Central memory CD8-positive, alpha-beta T cell (primary cell): ENCODE measurements at places on chromosomes 4 and X.

DNA sequence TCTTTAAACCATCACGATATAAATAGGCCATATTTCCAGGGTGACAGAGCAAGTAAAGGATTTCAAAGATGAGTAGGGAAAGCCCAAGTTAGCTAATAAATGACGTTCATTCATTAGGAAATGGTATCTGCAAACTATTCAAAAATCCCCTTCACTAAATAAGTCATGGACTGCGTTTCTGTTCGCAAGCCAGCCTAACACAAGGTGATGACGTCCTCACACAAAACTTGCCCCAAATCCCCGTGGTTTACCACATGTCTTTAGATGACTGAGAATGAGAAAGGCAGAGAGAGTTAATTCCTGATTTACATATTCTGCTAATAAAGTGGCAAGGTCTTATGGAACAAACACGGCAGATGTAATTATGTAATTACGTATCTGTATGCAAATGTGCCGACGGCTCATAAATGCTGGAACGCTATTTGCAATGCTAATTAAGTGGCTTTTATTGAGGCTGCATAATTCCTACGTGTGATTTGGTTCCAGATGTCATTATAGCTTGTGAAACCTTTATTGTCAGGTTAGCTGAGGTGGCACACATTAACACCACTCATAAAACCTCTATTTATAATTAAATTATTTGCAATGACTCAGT is 437.7 kb upstream of the FRG1 start:
- no peak for DNase-seq

GRCh38 chr4:177605252-177605651 is 163.0 kb upstream of the AGA start:
- DNase-seq, result no peak

GRCh38 chr4:142467088-142467487 is 379.0 kb downstream of the INPP4B start:
- no peak for DNase-seq

- DNase-seq, result no peak
Measured at GRCh38 chr4:79197275-79198009, 128.4 kb downstream of the NAA11 start.

GRCh38 chrX:53089224-53089842 is 4.6 kb upstream of the KANTR start:
- DNase-seq, result no peak

DNA sequence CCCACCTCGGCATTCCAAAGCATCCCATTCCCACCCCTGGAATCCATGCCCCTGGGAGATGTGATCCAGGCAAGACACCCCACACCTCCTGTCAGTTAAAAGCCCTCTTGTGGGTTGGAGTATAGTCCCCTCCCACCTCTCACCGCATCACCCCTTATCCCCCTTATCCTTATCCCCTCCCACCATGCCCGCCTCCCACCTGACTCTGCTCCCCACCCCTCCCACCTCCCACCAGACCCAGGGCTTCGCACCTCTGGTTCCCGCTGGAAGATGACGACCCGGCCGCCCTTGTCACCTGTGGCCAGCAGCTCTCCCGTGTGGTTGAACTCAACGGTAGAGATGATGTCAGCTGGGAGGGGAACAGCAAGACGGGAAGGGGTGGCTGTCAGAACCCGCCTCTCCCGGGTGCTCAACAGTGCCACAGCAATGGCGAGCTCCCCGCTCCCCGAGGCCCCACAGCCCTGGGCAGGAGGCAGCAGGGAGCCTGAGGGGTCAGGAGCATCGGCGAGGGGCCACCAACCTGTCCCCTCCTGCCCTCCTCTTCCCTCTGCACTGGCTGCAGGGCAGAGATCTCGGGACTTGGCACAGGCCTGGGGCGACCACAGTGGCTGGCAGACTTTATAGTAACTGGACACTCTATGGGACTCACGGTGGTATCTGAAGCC is 91.5 kb downstream of the PPP2R2C start:
- no peak for DNase-seq

DNA sequence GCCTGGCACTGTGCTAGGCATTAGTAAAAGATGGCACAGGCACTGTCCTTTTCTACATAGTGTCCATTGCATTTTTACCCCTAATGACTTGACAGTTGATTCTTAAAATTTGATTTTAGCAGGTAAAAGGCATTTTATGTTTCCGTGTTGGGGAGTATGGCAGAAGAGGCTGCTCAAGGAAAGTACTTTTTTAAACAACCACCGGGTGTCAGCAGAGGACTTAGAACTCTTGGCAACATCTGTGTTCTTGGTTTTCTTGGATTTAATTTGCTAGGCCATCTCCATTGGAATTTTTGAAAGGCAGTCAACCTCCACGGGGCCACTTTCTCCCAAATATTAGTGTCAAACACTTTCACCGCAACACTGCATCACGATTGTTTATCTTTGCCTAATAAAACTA is 102.9 kb downstream of the TSPAN7 start:
- DNase-seq, result no peak

DNA sequence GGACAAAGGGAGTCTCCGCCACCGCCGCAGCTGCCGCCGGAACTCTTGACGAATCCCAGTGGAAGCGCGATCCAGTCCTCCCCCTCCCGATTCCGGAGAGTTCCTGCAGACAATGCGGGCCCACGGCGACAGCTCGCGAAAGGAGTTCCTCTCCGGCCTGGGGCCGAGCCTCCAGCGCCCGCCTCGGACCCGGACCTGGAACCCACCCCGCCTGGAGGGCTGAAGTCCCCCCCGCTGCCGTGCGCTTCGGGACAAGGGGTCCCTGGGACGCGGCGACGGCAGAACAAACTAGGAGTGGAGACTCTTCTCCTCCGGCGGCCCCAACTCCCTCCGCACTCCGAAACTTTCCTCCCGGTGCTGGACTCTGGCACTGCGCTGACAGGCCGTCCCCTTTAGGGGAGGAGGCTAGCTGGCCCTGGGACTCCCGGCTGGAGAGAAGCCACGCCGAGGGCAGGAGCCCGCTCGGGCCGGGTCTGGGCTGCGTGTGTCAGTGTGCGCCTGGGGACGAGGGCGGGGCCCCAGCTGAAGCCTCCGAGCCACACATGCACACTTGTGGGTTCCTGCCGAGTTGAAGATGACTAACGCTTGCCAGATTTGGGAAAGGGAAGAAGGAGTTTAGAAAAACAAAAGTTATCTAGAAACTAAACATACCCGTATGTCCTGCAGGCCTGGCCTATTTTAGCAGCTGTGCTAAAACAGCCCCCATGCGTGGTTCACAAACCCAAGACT is at the start of gene ANTXR2:
Gene ANTXR2, minus strand, starts transcription at position 486 of the 729 bp plus-strand sequence. CDS start 669 bp downstream, outside the sequence.
- peak; percentile 47 for DNase-seq

DNA sequence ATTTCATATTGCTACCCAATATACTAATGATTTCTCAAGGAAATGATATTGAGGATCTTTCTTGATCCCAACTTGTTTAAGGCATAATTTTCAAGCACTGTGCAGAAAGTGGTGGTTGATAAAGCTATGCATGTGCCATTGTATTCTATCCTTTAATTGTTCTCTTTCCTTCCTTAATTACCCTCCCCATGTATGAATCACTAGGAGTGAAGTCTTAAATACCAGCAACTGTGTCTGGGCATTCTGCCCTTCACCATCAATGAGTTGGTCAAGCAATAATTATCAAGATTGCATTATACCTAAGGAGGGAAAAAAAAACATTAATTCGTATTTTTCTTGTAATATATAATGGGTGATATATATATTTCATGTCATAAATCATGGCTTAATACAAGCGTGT is 111.8 kb upstream of the FRMPD4 start:
- DNase-seq, result no peak

GRCh38 chr4:11732155-11732554 is 303.5 kb upstream of the HS3ST1 start:
- no peak for DNase-seq

DNA sequence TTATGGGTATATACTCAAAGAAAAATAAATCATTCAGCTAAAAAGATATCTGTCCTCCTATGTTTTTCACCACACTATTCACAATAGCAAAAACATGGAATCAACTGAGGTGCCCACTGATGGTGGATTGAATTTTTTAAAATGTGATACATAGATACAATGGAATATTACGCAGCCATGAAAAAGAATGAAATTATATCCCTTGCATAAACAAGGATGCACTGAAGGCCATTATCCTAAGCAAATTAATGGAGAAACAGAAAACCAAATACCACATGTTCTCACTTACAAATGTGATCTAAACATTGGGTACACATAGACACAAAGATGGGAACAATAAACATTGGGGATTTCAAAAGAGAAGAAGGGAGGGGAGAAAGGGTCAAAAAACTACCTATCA is 964.2 kb upstream of the IGFBP7 start:
- DNase-seq, result no peak

DNA sequence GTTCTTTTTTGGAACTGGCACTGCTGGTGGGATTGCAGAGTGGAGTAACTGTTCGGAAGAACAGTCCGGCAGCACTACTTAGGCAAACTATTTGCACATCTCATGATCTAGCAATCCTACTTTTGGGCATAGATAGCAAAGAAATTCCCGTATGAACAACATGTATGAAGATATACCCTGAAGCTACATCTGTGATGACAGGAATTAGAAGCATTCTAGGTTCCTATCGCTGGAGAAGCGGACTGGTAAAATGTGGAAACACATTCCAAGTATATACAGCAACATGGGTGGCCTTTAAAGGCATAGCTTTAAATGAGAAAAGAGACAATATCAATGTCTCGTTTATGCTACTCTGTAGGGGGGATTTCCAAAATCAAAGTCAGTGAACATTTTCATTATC is 3.1 kb downstream of the DCAF16 start:
- DNase-seq, result no peak

DNA sequence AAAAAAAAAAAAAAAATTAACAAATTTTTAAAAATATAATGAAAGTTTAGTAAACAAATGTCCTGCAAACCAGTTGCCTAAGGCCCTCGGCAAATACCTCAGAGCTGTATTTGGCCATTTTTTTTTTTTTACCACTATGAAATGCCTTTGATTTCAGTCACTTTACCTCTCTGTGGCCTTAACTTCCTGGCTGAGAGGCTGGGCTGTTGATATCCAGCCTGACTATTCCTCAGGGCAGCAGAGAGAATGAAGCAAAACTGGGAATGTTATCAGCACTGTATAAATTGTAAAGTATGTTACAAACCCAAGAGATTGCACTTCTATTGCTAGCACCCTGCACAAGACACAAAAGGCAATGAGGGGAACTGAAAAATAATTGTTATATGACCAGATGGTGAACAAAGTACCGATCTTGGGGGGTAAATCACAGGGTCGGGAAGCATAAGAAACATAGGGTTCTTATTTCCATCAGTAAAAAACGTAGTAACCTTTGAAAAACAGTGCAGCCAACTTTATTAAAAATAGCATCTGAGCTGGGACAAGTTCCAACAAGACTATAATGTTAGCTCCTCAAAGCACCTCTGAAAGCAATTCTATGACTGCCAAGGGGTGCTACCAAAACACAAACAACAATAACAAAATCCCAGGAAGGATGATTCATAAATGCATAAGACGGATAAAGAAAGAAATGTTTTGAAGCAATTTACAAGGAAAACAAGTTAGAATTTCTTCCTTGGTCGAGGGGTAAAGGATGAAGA is 18.1 kb downstream of the USP46 start:
- DNase-seq, result no peak

DNA sequence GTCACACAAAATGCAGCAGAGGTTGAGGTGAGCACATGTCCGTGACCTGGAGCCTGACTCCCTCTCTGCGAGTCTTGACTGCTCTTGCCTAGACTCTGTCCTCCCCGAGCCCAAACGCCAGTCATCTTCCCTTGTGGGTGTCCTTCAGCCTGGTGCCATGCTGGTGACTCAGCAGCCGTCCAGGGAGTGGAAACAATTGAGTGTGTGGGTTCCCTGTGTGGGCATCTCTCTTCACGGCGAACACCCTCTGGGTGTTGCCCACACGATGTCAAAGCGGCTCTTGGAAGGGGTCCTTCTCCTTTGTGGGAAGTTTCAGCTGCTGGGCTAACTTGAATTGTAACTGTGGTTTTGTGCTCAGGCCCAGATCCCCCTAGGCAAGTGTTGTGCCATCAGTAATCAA is 17.5 kb upstream of the MSANTD1 start:
- DNase-seq, result no peak

- no peak for DNase-seq
Measured at GRCh38 chrX:107576841-107577240, 51.5 kb upstream of the PRPS1 start.

DNA sequence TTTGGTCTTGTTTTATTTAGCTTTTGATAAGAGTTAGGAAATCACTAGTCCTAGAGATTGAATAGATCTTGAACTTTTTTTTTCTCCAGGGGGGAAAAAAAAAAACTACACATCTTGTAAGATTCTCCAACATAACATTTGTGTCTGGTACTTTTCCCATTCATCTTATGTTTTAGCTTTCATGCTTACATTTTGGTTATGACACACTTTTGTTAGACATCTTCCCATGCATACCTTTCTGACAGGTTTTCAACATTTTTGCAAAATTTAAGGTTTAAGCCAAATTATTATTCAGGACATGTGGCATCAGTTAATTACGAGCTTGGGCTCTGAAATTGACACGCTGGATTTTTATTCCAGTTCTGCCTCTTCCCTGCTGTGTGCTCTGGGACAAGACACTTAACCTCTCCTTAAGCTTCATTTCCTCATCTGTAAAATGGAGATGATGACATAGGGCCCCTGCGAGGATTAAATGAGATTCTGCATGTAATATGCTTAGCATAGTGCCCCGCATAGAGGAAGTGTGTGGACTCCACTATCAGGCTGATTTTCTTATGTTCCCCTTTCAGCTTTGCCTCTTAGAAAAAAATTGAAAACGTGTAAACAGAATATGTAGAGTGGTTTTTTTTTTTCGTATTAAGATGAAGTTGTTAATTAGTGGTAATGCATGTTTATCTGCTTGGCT is 5.3 kb downstream of the KIT start:
- DNase-seq, result no peak
